Astrocyte (in vitro differentiated cells and primary cell): ENCODE measurements at places on chromosomes 4 and X. TPM values are rescaled to one million over a fixed set of nuclear protein-coding genes. Genes with fewer than 3 reads are reported as not detected.
A peak's percentile ranks its signal among the peaks of the same experiment; 100 is the strongest.

Gene ANOS1
- 10.0 and 15.3 TPM in 2 replicates for total RNA-seq

Gene GPR173
- 8.1 and 8.2 TPM in 2 replicates for total RNA-seq

Gene TDO2
- total RNA-seq: 0.24 TPM in 1 of 2 replicates, not detected in the other

Gene ENPP6
- 0.50 TPM in 1 of 2 replicates, not detected in the other for total RNA-seq

DNA sequence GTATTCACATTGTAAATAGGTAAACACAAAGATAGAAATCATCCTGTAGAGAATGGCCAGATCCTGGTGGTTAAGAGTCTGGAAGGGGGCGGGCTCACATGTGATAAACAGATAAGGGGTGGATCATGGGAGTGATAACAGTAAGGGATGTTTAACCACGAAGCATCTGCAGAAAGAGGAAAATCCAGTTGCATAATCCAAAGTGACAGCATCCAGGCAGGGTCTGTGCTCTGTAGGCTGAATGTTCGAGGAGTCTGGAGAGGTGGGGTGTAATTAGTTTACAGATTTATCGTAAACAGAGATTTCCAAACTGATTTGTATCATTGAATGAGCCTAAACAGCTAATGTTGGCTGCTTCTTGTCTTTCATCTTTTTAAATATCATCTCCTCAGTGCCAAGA is 1009.8 kb upstream of the SLIT2 start:
- no peaks in the 10 kb centered on the region for H3K27me3 ChIP-seq
- H3K27ac ChIP-seq: no peak overlapping the region
- H3K4me3 ChIP-seq: no peak overlapping the region
- no peaks in the 10 kb centered on the region for H3K4me1 ChIP-seq
- no peaks in the 10 kb centered on the region for H3K36me3 ChIP-seq

- H3K27ac ChIP-seq: no peak overlapping the region
- no peak for DNase-seq
- H3K36me3 ChIP-seq: no peaks in the 10 kb centered on the region
- no peak overlapping the region for H3K4me3 ChIP-seq
Observed at GRCh38 chr4:137200322-137200721, 332.0 kb downstream of the PCDH18 start.

DNA sequence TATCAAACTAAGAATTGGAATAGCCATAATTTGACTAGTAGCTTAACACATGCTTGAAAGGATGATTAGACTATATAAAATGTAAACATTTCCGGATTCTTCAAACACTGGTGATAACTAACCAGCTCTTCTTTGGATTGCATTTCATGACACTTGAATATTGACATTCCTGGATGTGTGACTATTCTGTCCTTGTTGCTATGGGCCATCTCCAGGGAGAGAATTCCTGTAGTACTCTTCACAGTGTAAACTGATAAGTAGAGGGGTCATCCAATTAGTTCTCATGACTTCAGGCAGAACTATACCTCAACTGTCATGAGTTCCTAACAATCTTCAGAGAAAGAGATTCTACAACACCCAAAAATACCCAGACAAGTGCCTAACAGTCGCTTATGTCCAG is 1026.7 kb upstream of the TENM3 start:
- no peak overlapping the region for H3K27ac ChIP-seq
- DNase-seq: no peak
- H3K4me3 ChIP-seq: no peak overlapping the region
- H3K4me1 ChIP-seq: no peaks in the 10 kb centered on the region

Gene RASL11B
- 4.4 and 5.1 TPM in 2 replicates for total RNA-seq

Gene PCDH18
- 4.6 and 4.9 TPM in 2 replicates for total RNA-seq

DNA sequence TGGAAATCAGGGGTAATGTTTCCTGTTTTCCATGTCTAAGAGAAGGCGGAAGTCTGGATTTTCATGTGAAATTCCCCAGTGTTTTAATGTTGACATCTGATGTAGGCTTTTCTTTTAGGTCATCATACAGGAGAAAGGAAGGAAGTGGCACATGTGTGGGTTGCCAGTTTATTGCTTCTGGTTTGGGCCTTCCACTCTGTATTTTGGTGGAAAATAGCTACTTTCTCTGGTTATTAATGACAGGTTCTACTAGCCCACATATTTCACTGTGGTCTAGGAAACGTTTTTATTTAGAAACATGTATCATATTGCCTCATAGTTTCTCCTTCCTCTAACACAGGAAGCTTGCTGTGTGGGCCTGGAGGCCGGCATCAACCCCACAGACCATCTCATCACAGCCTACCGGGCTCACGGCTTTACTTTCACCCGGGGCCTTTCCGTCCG is 7.2 kb downstream of the PDHA1 start:
- DNase-seq: no peak
- H3K4me1 ChIP-seq: no peaks in the 10 kb centered on the region

Gene CDKL5
- total RNA-seq: 17.7 and 19.2 TPM in 2 replicates

Gene PAQR3
- 23.9 and 29.0 TPM in 2 replicates for total RNA-seq

GRCh38 chr4:20046931-20047677 is 204.6 kb upstream of the SLIT2 start:
- H3K27me3 ChIP-seq: no peaks in the 10 kb centered on the region

DNA sequence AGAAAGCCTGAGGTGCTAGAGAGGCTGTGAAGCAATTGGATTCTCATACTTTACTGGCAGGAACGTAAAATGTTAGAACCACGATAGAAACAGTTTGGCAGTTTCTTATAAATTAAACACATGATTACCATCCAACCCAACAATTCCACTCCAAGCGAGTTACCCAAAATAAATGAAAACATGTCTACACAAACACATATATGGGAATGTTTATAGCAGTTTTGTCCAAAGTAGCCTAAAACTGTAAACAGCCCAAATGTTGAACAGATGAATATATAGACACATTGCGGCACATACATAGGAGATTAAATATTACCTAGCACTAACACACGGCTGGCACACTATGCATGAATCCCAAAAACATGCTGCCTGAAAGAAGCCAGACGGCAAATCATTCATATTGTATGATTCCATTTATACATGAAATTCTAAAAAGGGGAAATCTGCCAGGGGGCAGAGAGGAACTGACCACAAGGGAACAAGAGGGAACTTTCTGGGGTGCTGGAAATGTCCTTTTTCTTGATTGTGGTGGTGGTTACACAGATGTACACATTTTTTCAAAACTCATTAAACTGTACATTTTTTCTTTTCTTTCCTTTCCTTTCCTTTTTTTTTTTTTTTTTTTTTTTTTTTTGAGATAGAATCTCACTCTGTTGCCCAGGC is 50.4 kb upstream of the SLC25A4 start:
- no peak overlapping the region for H3K27ac ChIP-seq
- no peak overlapping the region for H3K4me3 ChIP-seq
- no peak for DNase-seq
- no peaks in the 10 kb centered on the region for H3K36me3 ChIP-seq

DNA sequence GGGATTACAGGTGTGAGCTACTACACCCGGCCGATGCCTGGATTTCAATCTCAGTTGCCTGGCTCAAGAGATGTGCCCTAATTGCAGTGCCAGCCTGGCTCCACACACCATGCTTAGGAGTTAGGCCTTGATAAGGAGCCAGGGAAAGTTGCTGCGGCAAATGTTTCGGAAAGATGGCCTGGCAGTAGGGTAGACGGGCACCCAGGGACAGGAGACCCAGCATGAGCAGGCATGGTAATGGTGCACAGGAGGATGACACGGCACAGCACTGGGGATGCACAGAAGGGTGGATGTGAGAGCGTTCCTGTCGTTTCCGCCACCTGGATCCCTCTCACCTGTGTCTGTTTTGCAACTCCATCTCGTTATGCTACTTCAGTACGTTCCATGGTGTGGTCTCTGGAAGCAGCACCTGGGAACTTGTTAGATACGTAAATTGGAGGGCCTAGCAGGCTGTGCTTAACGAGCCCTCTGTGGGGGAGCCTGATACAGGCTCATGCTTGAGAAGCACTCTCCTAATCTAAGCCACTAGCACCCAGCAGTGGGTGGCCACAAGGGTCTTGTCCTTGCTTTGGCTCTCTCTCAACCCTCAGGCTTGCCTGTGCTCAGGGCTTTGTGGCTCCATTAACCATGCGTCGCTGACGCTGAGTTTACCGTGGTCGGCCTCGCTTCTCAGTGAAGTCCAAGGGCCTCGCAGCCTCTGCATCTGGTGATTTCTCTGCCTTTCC is 20.3 kb downstream of the RNF4 start:
- H3K4me1 ChIP-seq: peaks cover 7% of the 10 kb centered on the region
- peaks cover 27% of the 10 kb centered on the region for H3K36me3 ChIP-seq
- H3K4me3 ChIP-seq: no peak overlapping the region

Gene TCEAL6
- not detected in 2 replicates for total RNA-seq

GRCh38 chrX:100274916-100275315 is 135.2 kb downstream of the PCDH19 start:
- H3K4me3 ChIP-seq: no peak overlapping the region
- no peak for DNase-seq
- no peaks in the 10 kb centered on the region for H3K36me3 ChIP-seq
- H3K27ac ChIP-seq: no peak overlapping the region

- no peak overlapping the region for H3K4me3 ChIP-seq
- no peaks in the 10 kb centered on the region for H3K27me3 ChIP-seq
- no peaks in the 10 kb centered on the region for H3K36me3 ChIP-seq
- no peaks in the 10 kb centered on the region for H3K4me1 ChIP-seq
Observed at GRCh38 chr4:186514271-186514950, 41.0 kb downstream of the MTNR1A start.

DNA sequence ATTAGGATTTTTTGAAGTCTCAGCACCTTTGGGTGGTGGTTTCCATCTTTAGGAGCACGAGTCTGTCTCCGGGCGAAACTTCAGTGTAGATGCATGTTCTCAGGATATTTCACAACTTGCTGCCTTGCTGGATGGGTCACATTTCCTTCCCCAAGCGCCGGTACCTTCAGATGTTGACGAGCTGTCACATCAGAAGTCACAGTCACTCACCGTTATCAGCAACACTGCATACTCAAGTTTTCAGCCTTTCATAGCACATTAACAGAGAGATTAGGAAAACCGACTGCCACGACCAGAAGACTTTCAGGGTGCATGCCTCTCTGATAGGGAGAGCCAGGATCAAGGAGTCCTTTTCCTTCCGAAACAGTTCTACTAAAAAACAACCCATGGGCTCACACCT is 77.8 kb downstream of the SHROOM2 start:
- DNase-seq: no peak
- no peak overlapping the region for H3K27ac ChIP-seq
- peaks cover 18% of the 10 kb centered on the region for H3K4me1 ChIP-seq
- no peaks in the 10 kb centered on the region for H3K36me3 ChIP-seq
- H3K4me3 ChIP-seq: no peak overlapping the region
- no peaks in the 10 kb centered on the region for H3K27me3 ChIP-seq

- no peak overlapping the region for H3K4me3 ChIP-seq
- H3K27me3 ChIP-seq: no peaks in the 10 kb centered on the region
- DNase-seq: no peak
- no peaks in the 10 kb centered on the region for H3K36me3 ChIP-seq
- H3K27ac ChIP-seq: no peak overlapping the region
- peaks cover 3% of the 10 kb centered on the region for H3K4me1 ChIP-seq
Observed at GRCh38 chrX:18698737-18699650, 8.5 kb upstream of the PPEF1 start.

- H3K36me3 ChIP-seq: no peaks in the 10 kb centered on the region
- DNase-seq: no peak
- no peak overlapping the region for H3K27ac ChIP-seq
- H3K4me3 ChIP-seq: no peak overlapping the region
Observed at GRCh38 chrX:129754056-129755024, 15.6 kb downstream of the XPNPEP2 start.

Gene TCEAL5
- 0.36 TPM in 1 of 2 replicates, not detected in the other for total RNA-seq

DNA sequence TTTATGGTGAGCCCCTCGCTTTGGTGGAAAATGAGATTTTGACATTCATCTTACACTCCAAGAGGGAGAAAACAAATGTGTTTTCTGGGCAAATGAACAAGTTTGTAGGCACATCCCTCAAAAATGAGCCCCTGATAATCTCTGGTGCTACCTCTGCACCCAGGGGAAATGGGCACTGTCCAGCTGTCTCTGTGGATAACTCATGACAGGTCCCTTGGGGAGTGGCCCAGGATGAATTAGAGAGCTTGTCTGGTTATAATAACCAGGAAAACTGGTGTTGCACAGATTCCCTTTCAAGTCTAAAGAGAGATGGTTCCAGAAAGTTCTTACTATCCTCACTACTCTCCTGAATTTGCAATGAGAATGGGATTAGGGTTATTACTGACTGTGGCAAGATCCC is 7.5 kb downstream of the RASL11B start:
- no peaks in the 10 kb centered on the region for H3K4me1 ChIP-seq
- H3K4me3 ChIP-seq: no peak overlapping the region
- no peak overlapping the region for H3K27ac ChIP-seq
- H3K36me3 ChIP-seq: no peaks in the 10 kb centered on the region
- H3K27me3 ChIP-seq: no peaks in the 10 kb centered on the region
- no peak for DNase-seq

GRCh38 chr4:153616006-153616555 is 68.0 kb upstream of the TLR2 start:
- peaks cover 2% of the 10 kb centered on the region for H3K36me3 ChIP-seq
- H3K4me3 ChIP-seq: no peak overlapping the region
- no peak overlapping the region for H3K27ac ChIP-seq

DNA sequence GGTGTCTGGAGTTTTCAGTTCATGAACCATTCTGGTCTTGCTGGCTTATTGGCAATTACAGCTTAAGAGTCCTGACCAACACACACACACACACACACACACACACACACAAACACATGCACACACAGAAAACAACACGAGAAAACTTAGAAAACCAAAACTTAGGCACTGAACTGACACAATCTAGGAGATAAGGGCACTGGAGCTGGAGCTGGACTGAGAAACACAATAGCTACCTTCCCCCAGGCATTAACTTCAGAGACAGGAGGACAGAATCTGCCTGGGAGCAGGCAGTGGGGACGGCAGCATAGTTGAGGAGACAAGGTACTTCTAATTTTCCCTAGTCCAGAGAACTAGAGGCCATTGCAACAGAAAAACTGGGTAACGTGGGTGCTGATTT is 62.3 kb downstream of the LNX1 start:
- H3K4me1 ChIP-seq: peaks cover 12% of the 10 kb centered on the region
- H3K36me3 ChIP-seq: no peaks in the 10 kb centered on the region
- no peak for DNase-seq
- H3K27ac ChIP-seq: no peak overlapping the region
- no peak overlapping the region for H3K4me3 ChIP-seq

DNA sequence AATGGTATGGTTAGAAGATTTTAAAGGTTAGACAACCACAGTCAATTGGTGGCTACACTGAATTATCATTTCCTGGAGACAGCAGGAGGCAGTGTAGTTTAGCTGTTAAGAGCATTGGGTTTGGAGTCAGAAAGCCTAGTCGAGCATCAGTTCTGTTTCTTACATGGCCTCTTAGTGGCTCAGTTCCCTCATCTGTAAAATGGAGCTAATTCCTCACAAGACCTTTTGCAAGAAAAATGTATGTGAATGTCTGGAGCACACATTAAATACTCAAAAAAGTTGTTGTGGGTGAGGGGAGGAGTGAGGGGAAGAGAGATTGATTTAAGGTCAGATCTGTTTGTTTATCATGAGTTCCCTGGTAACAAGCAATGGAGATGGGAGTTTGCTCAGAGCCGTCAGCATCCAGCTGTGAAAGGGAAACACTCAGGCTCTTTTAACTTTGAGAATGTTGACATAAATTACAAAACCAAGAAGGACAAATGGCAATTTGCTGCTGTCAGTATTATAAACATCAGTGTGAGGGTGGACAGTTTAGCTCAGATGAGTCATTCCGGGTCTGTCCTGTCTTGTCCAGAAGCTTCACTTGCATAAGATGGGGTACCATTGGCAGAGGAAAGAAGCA is 98.2 kb upstream of the PGRMC2 start:
- DNase-seq: peak; percentile 57
- H3K4me1 ChIP-seq: peaks cover 43% of the 10 kb centered on the region
- H3K27ac ChIP-seq: peak overlapping the region; percentile 82
- H3K36me3 ChIP-seq: no peaks in the 10 kb centered on the region
- no peak overlapping the region for H3K4me3 ChIP-seq

- no peaks in the 10 kb centered on the region for H3K36me3 ChIP-seq
- H3K27ac ChIP-seq: no peak overlapping the region
- peaks cover 28% of the 10 kb centered on the region for H3K4me1 ChIP-seq
- H3K27me3 ChIP-seq: no peaks in the 10 kb centered on the region
- H3K4me3 ChIP-seq: peak overlapping the region; percentile 39
Observed at GRCh38 chrX:40105835-40106675, 8.3 kb upstream of the BCOR start.
